ENCODE measurements at places on chromosomes 2 and 18. TPM values are rescaled to one million over a fixed set of nuclear protein-coding genes. Genes with fewer than 3 reads are reported as not detected.

The TLX2 gene
- total RNA-seq = not detected

DNA sequence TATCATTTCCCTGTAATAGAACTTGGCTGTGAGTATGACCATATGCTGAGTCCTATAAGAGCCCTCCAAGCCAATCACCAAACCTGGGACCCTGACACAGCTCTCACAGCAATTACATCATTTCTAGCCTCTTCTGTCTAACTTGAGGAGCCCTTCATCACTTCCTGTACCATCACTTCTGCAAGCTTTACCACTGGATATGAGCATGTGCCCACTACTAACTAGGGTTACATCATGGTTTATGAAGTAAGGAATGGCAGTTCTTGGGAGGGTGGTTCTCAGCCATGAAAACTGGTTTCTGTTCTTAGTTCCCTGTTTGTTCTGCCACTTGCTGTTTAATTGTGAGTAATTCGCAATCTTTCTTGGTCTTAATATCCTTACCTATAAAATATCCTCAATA lies 31.0 kb upstream of the EPB41L3 start:
- H3K4me3 ChIP-seq = no peak overlapping the region
- H3K36me3 ChIP-seq = no peaks in the 10 kb centered on the region
- no peaks in the 10 kb centered on the region for H3K4me1 ChIP-seq
- no peak for DNase-seq
- H3K27ac ChIP-seq = no peak overlapping the region

GRCh38 chr2:10400978-10401951 lies 46.9 kb downstream of the ODC1 start:
- peaks cover 16% of the 10 kb centered on the region for H3K4me1 ChIP-seq
- H3K36me3 ChIP-seq = no peaks in the 10 kb centered on the region
- no peak overlapping the region for H3K4me3 ChIP-seq
- no peaks in the 10 kb centered on the region for H3K27me3 ChIP-seq
- no peak for DNase-seq

DNA sequence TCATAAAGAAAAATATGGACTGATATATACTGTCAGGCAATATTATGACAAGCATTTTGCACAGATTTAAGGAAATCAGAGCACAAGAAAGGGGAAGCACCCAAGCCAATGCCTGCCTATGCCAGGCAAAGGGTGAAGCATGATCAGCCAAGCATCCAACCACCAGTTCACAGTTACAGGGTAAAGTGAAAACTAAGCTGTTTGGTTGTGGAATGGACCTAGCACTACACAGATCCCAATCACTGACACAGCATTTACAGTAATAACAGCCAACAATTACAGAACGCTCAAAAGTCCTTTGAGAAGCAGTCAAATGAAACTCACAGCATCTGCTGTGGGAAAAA lies 90.3 kb downstream of the SP3 start:
- DNase-seq = no peak
- no peaks in the 10 kb centered on the region for H3K4me1 ChIP-seq
- H3K27ac ChIP-seq = no peak overlapping the region
- H3K4me3 ChIP-seq = no peak overlapping the region
- no peaks in the 10 kb centered on the region for H3K27me3 ChIP-seq
- H3K36me3 ChIP-seq = no peaks in the 10 kb centered on the region

GRCh38 chr2:60826111-60826510 lies 55.3 kb upstream of the REL start:
- no peak overlapping the region for H3K4me3 ChIP-seq
- H3K36me3 ChIP-seq = no peaks in the 10 kb centered on the region
- no peak overlapping the region for H3K27ac ChIP-seq
- no peaks in the 10 kb centered on the region for H3K4me1 ChIP-seq

- no peak overlapping the region for H3K4me3 ChIP-seq
- H3K27me3 ChIP-seq = no peaks in the 10 kb centered on the region
- peaks cover 6% of the 10 kb centered on the region for H3K4me1 ChIP-seq
- DNase-seq = no peak
- no peaks in the 10 kb centered on the region for H3K36me3 ChIP-seq
These were observed 76.6 kb downstream of the EIPR1 start for GRCh38 chr2:3301001-3301400.

DNA sequence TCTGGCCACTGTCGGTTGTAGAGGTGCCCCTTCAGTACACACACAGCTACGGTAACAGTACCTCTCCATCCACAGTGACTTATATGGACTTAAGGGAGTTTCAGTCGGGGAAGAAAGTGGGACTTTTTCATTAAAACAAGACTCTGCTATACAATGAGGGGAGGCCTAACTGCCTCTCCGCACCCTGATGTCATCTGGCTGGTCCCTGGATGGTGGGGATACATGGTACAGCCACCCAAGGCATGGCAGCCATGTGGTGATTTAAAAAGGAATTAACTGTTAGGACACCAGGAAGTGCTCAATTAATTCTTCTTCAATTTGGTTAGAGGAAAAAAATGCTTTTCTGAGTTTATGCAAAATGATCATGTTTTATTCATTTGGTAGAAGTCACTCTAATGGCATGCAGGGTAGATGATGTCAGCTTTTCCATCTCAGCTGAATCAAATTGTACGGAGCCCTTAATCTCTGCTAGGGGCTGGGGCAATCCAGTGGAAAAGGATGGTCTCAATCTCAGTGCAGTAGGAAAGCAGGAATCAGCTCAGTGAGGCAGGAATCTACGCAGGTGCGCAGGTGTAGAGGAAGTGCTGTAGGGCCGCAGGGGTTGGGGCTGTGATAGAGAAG lies 243.9 kb downstream of the PRKCE start:
- H3K27me3 ChIP-seq = no peaks in the 10 kb centered on the region
- H3K27ac ChIP-seq = no peak overlapping the region
- no peaks in the 10 kb centered on the region for H3K4me1 ChIP-seq
- no peaks in the 10 kb centered on the region for H3K36me3 ChIP-seq
- DNase-seq = no peak
- H3K4me3 ChIP-seq = no peak overlapping the region

- no peak for DNase-seq
- H3K27ac ChIP-seq = no peak overlapping the region
- H3K27me3 ChIP-seq = no peaks in the 10 kb centered on the region
- no peaks in the 10 kb centered on the region for H3K36me3 ChIP-seq
- H3K4me3 ChIP-seq = no peak overlapping the region
- H3K4me1 ChIP-seq = no peaks in the 10 kb centered on the region
These were observed 20.5 kb downstream of the ANKRD62 start for GRCh38 chr18:12113999-12114646.

GRCh38 chr2:68776124-68776523 lies 41.5 kb downstream of the ARHGAP25 start:
- no peaks in the 10 kb centered on the region for H3K27me3 ChIP-seq
- DNase-seq = no peak
- no peak overlapping the region for H3K27ac ChIP-seq
- no peak overlapping the region for H3K4me3 ChIP-seq
- no peaks in the 10 kb centered on the region for H3K36me3 ChIP-seq

Data from hepatocyte (in vitro differentiated cells).